CD4-positive, alpha-beta T cell (primary cell): ENCODE measurements at places on chromosomes 4 and X. TPM values are rescaled to one million over a fixed set of nuclear protein-coding genes. Genes with fewer than 3 reads are reported as not detected.

GRCh38 chr4:24382381-24382780 is 202.0 kb downstream of the DHX15 start:
- no peak for DNase-seq

GRCh38 chrX:91079342-91080114 is 355.1 kb upstream of the PABPC5 start:
- DNase-seq = no peak

- no peak for DNase-seq
Observed at GRCh38 chr4:127250577-127250976, 382.2 kb upstream of the INTU start.

DNA sequence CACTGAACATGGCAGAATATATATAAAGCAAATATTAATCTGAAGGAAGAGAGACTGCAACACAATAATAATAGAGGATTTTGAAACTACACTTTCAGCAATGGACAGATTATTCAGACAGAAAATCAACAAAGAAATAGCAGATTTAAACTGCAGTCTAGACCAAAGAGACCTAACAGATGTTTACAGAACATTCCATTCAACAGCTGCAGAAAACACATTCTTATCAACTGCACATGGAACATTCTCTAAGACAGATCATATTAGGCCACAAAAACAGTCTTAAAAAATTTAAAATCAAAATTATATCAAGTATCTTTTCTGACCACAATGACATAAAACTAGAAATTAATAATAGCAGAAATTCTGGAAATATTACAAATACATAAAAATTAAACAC is 27.1 kb downstream of the CENPE start:
- DNase-seq = no peak

DNA sequence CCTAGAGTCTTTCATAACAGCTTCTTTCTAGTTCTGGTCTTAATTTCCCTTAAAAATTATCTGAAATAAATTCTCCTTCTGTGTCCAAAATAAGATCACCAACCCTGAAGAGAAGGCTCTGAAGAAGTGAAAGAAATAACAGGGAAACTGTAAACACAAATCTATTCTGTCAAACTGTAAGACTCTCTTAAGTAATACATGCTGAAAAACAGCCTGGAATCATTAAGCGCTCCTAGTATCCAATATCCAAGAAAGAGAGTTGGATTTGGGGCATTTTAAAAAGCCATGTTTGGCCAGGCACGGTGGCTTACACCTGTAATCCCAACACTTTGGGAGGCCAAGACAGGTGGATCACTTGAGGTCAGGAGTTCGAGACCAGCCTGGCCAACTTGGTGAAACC is 53.3 kb downstream of the RELL1 start:
- DNase-seq = no peak

- DNase-seq = no peak
Observed at GRCh38 chr4:6892190-6892908, 17.3 kb upstream of the TBC1D14 start.

- no peak for DNase-seq
Observed at GRCh38 chr4:102627831-102628523, 126.8 kb downstream of the NFKB1 start.

The PPEF1 gene
- not detected for total RNA-seq

The GIMD1 gene
- total RNA-seq = not detected

The TCEAL9 gene
- total RNA-seq = not detected

GRCh38 chr4:40121515-40121914 is 64.9 kb downstream of the N4BP2 start:
- no peak for DNase-seq

- no peak for DNase-seq
Observed at GRCh38 chrX:20393944-20394343, 127.2 kb upstream of the RPS6KA3 start.
